ENCODE measurements at places on chromosomes 12 and 14. TPM values are rescaled to one million over a fixed set of nuclear protein-coding genes. Genes with fewer than 3 reads are reported as not detected.
A peak's percentile ranks its signal among the peaks of the same experiment; 100 is the strongest.

DNA sequence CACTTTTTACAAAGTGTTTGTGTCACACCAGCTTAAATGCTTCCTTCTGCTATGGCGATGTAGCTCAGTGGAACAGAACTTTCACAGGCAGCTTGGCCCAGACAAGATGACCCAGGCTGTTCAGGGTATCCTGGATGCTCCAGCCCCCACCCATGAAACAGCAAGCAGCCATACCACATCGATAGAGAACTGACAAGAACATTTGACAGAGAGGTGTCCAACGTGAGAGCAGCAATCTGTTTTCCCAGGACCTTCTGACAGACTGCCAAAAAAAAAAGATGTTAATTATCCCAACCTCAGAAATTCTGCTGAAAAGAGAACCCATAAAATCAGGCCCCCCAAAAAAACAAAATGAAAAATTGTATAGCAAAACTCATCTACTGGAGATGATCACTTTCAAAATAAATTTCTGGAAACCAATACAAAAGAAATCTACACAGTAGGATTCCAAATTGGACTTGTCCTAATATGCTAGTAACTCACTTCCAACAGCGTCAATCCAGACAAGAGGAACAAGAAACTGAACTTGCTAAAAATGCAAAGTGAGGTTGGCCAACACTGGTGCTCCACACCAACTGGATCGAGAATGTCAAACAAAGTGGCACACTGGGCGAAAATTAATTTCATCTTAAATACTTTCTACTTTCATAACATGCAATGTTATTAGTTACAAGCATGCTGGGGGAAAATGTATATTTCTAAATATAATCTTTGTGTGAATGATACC, 118.8 kb downstream of the DPF3 start:
- no peak for DNase-seq

- peak; percentile 24 for DNase-seq
Observed at GRCh38 chr14:59897757-59898383, 22.1 kb upstream of the LRRC9 start.

DNA sequence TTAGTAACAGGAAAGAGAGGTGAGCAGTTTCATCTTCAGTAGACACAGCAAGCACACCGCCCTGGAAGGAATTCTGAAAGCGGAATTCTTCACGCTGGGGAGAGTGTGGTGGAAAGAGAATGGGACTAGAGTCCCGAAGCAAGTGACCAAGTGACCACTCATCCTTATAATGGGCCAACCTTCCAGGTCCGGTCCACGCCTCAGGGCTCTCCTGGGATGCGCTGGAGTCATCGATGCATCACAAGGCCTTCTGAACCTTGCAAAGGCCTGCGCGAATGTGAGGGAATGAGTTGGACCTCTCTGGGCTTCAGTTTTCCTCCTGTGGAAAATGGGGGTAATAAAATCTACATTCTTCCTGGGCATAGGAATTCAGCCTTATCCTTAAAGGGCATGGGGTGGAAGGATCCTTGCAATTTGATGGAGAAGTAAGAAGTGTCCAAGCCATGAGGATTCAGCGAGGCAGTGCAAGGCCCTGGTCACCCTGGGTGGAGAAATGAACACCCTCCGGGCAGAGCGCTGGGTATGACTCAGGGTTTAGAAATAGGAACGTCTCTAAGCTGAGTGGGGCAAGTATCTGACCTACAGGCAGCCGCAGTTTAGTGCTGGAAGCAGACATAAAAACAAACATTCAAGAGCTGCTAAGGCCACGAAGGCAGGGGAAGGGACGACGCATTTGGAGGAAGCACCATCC, 97.7 kb downstream of the SETD3 start:
- DNase-seq = no peak

GRCh38 chr12:75208856-75209811, 505 bp downstream of the KCNC2 start:
- DNase-seq = no peak

DNA sequence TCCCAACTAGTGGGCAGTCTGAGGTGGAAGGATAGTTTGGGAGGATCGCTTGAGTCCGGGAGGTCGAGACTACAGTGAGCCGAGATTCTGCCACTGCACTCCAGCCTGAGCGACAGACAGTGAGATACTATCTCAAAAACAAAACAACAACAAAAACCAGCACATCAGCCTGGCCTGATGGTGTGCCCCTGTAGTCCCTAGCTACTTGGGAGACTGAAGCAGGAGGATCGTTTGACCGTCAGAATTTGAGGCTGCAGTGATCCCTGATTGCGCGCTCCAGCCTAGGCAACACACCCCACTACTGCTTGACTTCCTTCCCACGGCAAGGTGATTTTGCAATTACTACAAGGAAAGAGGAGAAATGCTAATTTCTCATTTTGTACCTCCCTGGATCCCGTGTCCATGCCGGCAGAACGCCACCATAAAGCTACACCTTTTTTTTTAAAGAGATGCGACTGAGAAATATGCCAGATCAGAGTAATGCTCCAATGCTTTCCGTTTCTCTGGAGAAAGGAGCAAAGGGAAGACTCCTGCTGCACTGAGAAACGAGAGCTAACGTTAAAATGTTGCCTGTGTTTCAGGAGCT, 672 bp upstream of the SCFD1 start:
- DNase-seq = no peak

Gene TRIP11
- total RNA-seq = 47.6 TPM
